ENCODE measurements at places on chromosomes 11 and 22. TPM values are rescaled to one million over a fixed set of nuclear protein-coding genes. Genes with fewer than 3 reads are reported as not detected.

Gene NAALAD2
- polyA plus RNA-seq: 56.1 TPM

DNA sequence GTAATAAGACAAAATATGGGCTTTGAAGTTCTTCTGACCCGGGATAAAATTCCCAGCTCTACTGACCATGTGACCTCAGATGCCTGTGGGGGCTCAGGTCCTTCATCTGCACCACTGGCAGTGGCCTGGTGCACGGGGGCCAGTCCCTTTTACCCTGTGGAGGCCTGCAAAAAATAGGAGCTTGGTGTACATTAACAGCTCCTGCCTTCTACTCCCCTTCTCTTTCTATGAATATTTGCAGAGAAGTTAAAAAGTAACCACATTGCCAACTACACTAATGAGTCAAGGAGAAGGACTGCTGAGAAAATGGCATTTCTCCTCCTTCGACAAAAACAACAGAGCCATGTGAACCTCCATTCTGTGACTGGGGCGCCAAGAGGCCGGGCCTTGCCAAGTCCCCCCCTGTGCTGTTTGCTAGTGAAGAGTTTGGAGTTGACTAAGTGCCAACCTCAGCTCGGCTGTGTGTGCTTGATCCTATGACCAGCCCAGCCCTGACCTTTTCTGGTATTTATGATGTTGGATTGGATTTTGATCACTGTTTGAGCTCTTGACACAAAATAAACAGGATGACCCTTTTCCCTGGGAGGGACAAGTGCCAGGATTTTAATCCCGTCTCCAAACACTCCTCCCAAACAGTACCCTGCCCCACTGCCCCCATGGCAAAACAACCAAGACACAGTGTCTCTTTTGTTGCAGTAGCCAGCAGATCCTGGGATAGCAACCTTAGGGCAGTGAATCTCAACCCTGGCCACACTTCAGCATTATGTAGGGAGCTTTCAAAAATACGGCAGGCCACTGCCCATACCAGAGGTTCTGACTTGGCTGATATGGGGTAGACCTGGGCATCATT, 380.1 kb downstream of the LARGE1 start:
- DNase-seq: peak; percentile 88

GRCh38 chr11:643366-643765, 6.3 kb downstream of the DRD4 start:
- DNase-seq: no peak

Gene PTGDR2
- 0.17 TPM for polyA plus RNA-seq

GRCh38 chr22:27727673-27728451, 73.7 kb downstream of the MN1 start:
- no peak for DNase-seq

DNA sequence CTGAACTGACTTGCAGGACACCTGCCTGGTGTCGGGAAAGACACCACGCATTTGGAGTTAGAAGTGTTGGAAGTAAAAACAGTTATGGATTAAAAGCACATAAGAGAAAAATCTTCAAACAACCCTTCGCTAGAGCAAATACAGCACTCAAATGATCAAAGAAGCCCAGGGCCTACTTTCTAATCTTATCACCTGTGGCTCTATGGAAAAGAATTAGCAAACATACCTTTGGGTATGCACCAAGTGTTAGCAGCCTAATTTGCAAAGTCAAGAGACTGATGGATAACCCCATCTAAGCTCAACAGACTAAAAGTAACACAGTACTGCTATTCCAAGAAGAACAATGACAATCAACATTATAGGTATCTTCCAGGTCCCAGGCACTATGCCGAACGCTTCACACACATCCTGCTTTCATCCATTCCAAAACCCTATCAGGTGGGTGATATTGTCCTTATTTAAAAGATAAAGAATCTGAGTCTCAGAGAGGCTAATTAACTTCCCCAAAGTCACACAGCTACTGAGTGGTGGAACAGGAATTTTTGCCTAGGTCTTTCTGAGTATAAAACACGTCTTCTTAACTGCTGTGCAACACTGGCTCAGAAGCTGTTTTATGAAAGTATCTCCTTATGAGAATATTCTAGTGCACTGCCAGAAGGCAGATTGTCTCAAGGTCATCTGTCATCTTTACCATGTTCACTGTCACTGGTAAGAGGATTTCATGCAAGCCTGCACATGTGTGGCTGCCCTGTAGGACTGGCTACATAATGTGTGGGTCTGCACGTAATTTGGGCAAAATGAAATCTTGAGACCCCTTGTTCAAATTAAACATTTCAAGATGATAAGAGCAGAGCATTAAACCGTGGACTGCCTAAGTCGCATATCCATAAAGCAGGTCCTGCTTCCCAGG, 16.4 kb downstream of the SLC1A2 start:
- DNase-seq: no peak

GRCh38 chr22:20024225-20024624, 3.3 kb downstream of the TANGO2 start:
- peak; percentile 57 for DNase-seq

- DNase-seq: peak; percentile 65
These were observed 1252.7 kb downstream of the BRD1 start for GRCh38 chr22:48574776-48575617.

Gene CHRM1
- 0.54 TPM for polyA plus RNA-seq

DNA sequence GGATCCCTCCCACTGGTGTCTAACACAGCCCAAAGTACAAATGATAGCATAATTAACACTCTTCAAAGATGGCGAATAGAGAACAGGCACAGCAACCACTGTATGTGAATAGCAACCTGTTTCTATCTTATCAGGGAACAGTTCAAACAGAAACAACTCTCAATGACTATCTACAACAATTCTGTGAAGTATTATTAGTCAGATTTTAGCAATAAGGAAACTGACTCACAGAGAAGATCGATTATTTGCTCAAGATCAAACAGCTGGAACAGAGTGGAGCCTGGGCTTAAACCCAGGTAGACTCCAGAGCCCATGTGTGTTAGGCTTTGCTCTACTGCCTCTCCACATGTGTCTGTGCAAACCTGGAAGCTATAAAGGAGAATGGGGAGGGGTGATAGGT, 88.7 kb downstream of the C11orf58 start:
- DNase-seq: no peak

DNA sequence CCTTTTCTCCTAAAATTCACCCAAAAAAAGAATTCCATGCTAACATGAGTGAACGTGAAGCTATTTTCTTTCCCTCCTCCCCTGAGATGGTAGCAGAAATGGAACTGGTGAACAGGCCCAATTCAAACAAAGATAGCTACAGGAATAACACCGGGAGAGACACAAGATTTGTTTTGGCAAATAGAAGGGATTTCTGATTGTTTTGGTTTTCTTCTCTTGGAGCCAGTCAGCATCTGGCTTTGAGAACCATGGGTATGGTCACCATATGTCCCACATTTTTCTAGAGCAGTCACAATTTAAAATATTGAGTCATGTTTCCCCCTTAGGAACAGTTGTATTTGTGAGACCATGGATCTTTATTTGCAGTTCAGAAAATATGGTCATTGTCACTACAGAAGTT, 214.1 kb downstream of the FAM76B start:
- DNase-seq: no peak

Gene NXF1
- polyA plus RNA-seq: 157 TPM
